Activated T-cell treated with anti-CD3 and anti-CD28 coated beads, Interleukin-2, amount 50 U/mL, for 4 hours (primary cell): ENCODE measurements at places on chromosomes 7 and 10.

- no peak for DNase-seq
Measured at GRCh38 chr7:12458520-12459131, 55.0 kb upstream of the VWDE start.

- DNase-seq = no peak
Measured at GRCh38 chr7:81449105-81449504, 320.7 kb downstream of the HGF start.

- DNase-seq = no peak
Measured at GRCh38 chr7:85595750-85596178, 408.9 kb upstream of the SEMA3D start.

DNA sequence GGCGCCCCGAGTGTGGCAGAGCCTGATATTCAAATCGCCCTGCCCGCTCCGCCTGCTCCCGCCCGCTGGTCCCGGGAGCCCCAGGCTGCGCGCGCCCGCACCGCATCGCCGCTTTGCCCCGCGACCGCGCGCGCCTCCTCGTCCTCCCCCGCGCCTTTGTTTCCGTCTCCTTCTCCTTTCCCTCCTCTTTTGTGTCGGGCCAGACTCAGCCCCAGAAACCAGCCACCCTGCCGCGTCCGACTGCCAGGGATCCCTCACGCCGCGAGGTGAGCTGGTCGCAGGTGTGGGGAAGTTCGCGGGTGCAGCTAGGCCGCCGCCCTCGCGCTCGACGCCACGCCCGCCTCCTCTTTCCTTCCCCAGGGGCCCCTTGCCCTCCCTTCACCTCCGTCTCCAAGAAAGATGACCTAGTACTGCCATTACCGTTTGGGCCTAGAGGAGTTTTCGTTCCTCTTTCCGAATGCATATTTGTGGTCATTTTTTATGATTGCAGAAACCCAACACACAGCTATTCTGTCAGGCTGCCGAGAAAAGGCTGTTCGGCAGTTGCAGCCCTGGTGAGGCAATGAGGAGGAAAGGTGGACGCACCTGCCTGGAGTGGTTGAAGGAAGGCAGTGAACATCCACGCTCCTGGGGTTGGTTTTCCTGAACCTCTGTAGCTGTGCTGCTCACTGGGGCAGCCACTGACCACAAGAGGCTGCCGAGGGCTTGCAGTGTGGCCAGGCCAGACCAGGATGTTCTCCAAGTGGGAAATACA lies 107.3 kb downstream of the SNX10 start:
- DNase-seq = no peak

GRCh38 chr7:52749880-52750279 lies 285.6 kb upstream of the POM121L12 start:
- DNase-seq = no peak

DNA sequence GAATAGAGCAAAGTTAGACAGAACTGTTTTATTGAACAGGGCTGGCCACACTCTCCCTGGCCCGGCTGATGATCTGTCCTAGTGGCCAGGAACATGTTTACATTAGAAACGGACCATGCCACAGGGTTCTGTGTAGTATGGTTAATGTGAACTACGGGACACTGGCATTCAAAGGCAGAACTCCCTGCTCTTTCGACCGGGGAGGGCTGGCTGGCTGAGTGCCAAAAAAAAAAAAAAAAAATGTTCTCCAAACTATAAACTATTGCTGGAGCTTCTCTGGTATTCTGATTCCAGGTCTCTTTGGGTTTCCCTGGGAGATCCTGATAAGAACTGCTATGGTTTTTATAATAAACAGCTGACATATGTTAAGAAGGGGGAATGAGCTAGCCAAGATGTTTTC lies 1262.6 kb upstream of the SORCS1 start:
- no peak for DNase-seq

DNA sequence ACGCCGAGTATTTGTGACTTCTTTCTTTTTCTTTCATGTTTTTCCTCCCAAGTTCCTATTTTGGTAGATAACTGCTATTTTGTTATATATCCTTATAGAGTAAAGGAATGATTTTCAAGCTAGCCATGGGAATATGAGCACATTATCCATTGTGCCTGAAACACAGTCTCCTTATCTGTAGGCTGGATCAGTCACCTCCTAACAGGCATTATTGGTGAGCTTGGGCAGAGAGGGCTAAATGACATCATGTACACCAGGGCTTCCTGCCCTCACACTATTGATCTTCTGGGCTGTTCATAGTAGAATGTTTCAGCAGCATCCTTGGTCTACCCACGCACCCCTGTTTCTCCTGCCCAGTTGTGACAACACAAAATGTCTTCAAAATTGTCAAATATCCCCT lies 88.1 kb upstream of the CTBP2 start:
- DNase-seq = no peak

DNA sequence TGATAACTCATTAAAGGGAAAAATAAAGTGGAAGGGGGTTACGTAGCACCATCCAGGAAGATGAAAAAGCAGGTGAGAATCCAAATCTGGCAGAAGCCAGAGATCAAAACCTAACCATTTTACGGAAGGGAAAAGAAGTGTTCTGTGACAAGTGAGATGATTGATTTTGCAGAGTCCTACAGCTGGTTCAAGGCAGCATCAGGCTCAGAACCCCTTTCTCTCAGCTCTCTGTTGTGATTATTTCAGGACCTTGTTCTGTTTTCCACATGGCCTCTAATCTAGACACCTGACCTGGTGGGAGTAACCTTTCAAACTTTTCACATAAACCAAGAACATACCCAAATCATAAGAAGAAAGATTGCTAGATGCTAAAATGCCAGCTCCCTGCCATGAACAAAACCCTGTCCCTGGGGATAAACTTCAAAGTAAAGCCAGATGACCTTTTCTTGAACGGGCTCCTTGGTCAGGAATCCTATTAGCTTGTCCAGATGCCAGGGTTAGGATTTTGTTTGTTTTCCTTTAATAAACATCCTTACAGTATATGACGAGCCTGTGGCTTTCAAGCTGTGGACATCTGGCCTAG lies 5.9 kb downstream of the DUSP5 start:
- DNase-seq = no peak

- peak; percentile 36 for DNase-seq
Measured at GRCh38 chr7:51160990-51161615, 155.5 kb downstream of the COBL start.
